ENCODE measurements at places on chromosomes 6 and 20. TPM values are rescaled to one million over a fixed set of nuclear protein-coding genes. Genes with fewer than 3 reads are reported as not detected.

Gene SPTLC3
- not detected for total RNA-seq

Gene HLA-DOA
- 209 TPM for total RNA-seq

Gene CLPSL1
- not detected for total RNA-seq

Gene TMEM239
- total RNA-seq: not detected

- DNase-seq: no peak
These were observed 48.9 kb downstream of the ZNF334 start for GRCh38 chr20:46464451-46464850.

DNA sequence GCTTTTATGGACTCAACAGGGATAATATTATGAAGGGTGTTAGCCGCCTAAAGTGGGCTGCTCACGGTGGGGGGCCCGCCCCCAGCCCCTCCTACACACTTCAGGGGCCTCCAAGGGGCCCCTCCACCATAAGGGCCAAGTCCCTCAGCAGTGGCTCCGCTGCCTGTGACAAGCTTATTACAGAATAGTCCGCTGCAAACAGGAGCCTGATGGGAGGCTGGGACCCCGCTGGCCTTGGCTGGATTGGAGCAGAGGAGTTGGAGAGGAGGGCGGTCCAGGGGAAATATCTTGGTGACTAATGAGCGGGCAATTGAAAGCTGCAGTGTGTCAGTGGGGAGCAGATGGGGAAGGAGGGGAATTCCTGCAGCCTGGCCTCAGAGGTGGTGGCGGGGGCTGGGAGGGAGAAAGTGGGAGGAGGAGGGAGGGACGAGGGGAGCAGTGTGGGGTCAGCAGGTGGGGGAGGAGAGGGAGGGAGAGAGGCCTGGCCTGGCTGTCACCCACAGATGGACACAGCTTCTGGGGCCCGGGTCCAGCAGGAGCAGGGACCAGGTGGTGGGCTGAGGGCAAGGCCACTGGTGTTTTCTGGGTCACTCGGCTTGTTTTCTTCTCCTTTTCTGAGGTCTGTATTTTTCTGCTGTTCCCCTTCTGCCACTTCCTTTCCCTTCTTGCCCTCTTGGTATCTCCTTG, 57.6 kb upstream of the FOXP4 start:
- no peak for DNase-seq

DNA sequence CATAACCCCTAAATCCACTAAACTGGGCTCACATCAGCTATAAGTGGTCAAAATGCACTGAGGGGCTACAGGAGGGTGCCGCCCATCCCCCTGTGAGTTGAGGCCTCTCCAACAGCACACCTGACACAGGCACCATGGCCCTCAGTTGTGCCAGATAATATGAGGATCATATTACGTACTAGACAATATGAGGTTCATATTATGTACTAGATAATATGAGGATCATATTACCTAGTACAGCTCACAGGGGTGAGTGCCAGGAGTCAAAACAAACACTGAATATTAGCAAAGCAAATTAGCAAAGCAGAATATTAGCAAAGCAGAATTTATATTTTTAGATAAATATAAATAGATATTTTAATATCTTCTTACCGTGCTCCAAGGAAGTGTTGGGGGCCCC, 35.3 kb downstream of the CD24 start:
- DNase-seq: no peak

GRCh38 chr6:82264824-82265223, 17.3 kb upstream of the IBTK start:
- no peak for DNase-seq

GRCh38 chr20:6765469-6766058, 1.9 kb upstream of the BMP2 start:
- DNase-seq: peak; percentile 23

DNA sequence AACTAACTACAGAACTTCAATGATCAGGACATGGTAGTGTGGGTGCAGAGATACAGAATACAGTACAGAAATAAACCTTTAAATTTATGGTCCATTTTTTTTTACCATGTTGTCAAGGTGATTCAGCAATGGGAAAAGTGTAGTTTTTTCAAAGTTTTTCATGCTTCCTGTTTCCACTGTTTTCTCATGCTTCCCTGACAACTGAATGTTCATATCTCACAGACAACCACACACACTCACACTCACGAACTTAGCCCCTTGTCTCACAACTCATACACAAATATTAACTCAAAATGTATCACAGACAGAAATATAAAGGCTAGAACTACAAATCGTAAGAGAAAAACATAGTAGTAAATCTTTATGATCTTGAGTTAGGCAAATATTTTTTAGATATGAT, 232.6 kb upstream of the CDYL start:
- no peak for DNase-seq

DNA sequence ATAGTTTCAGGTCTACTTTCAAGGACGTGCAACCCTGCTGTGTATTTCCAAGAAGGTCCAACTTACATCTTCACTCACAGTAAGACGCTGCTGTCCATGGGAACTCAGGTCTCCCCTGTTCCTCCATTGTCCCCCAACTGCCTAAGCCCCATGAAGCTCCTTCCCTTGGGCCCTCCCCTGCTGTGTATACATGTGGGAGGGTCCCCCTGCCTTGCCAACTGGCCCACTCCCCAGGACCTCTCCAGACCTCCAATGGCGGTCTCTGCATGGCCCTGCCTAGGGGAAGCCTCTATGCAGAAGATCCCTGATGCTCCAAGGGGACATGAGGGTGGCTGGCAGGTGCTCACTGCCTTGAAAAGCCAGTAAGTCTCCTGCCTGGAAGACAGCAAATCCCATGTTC, 186.7 kb upstream of the CST7 start:
- no peak for DNase-seq

DNA sequence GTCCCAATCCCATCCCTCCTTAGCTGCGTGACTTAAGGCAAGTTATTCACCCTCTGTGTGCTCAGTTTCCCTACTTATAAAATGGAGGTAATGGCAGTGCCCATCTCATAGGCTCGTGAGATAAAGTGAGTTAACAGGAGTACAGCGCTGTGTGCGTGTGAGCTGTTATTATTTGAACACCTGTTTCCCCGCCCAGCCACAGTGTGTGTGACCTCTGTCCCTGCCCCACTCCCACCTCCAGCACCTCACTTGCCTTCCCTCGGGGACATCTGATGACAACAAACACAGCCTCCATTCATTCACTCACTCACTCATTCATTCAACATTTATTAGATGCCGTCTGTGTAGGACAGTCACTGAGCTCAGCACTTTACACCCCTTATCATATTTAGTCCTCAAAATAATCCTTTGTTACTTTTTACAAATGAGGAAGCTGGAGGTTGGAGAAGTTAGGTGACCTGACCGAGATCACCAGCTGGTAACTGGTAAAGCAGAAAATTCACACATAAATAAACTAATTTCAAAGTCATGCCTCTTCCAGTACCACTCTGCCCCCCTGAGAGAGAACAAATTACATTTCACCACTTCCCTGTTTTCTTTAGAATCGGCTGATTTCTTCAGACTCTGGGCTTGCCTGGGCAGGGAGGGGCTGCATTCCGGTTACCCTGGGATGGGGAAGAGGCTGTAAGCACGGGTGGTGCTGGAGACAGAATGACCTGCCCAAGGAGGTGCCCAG, 58.6 kb downstream of the CPNE5 start:
- peak; percentile 54 for DNase-seq

Data from B cell (primary cell).